Myocyte (in vitro differentiated cells): ENCODE measurements at places on chromosomes 4 and X.

GRCh38 chr4:128871948-128872347 is 62.4 kb downstream of the JADE1 start:
- no peak for DNase-seq

DNA sequence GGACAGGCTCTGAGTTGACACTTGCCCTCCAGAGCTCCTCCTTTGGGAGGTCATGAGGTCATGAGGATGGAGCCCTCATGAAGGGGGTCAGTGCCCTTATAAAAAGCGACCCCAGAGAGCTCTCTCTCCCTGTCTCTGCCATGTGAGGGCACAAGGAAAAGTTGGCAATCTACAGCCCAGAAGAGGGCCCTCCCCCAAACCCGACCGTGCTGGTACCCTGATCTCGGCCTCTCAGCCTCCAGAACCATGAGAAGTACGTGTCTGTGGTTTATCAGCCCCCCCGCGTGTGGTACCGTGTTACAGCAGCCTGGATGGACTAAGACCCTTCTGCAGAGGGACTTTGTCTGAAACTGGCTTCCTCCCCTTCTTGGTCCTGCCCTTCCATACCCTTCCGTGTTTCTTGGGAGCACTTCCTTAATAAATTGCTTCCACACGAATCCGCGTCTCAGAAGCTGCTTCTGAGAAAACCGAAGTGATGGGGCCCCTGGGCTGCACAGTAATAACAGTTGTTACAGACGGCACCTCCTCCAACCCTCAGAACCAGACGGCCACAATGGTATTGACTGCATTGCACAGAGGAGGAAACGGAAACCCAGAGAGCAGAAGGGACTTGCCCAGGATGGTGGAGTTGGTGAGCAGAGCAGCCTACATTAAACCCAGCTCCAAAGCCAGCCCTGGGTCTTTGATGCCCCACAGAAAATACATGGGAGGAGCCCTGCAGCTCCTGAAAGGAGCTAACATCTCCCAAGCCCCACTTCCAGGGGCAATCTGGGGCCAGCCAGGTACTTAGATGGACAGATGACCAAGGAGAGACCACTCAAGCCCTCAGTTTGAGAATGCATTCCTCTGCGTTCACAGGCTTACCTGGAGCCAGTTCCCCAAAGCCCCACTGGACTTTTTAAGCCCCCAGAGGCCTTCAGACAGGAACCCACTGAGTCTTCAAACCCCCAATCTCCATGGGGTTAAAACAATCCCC is 242.7 kb downstream of the BCOR start:
- DNase-seq: no peak

GRCh38 chr4:30792601-30793000 is 72.4 kb downstream of the PCDH7 start:
- no peak for DNase-seq

DNA sequence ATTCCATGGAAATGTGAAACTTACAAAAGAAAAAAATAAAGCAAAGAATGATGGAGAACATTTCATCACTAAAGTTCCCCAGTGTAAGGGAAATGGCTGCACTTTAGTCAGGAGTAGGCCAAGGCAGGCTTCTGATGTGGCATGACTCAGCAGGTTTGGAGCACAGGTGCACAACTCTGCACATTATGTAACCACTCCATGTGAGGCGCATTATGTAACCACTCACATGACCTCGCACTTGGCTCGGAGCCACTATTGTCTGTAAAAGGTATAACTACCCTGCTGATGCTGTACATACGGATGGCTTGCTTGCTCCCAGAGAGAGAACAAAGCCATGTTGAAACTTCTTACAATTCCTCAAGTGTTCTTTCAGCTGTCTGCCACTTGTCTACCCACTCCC is 727.6 kb downstream of the TRAM1L1 start:
- peak; percentile 5 for DNase-seq

GRCh38 chrX:103792916-103793544 is 16.4 kb downstream of the PLP1 start:
- DNase-seq: peak; percentile 46

DNA sequence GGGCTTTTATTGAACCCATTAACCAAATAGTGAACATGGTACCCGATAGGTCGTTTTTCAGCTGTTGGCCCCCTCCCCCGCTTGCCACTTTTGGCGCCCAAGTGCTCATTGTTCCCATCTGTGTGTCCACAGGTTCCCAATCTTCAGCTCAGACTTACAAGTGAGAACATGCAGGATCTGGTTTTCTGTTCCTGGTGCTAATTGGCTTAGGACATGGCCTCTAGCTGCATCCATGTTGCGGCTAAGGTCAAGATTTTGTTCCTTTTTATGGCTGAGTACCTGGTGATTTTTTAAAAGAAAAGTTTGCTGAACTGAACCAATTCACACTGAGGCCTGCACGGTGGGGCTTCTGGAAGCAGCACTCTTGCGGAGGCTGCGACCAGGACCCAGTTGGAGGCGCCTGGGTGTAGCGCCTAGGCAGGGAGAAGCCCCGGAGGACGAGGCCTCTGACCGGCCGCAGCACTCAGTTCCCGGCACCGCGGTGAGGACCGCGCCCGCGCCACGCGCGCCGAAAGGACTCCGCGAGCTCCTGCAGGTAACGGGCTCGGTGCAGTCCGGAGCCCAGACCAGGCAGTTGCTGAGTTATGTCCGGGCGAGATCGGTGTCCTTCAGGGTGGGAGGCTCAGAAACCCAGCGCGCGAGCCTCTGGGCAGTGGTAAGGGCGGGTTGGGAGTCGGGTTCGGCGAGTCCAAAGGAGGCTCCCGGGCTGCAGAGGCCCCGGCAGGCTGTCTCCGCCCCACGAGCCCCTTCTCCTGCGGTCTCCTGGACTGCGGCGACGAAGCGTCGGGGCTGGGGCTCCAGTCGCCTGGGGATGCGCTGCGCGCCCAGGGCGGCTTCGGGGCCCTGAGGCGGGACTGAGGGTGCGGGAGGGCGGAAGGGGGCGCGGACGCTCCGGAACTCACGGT is 15.8 kb upstream of the SLC25A4 start:
- DNase-seq: no peak
